Panc1 (cell line): ENCODE measurements at places on chromosomes 7 and 10.
A peak's percentile ranks its signal among the peaks of the same experiment; 100 is the strongest.

GRCh38 chr7:101921061-101921460 lies 103.6 kb downstream of the CUX1 start:
- DNase-seq = no peak

GRCh38 chr7:106840342-106840741 lies 24.7 kb upstream of the PIK3CG start:
- DNase-seq = no peak

- no peak for DNase-seq
Observed at GRCh38 chr7:3558400-3558799, 257.3 kb downstream of the SDK1 start.

GRCh38 chr7:150330211-150330885 lies 7.0 kb upstream of the ACTR3C start:
- no peak for DNase-seq

DNA sequence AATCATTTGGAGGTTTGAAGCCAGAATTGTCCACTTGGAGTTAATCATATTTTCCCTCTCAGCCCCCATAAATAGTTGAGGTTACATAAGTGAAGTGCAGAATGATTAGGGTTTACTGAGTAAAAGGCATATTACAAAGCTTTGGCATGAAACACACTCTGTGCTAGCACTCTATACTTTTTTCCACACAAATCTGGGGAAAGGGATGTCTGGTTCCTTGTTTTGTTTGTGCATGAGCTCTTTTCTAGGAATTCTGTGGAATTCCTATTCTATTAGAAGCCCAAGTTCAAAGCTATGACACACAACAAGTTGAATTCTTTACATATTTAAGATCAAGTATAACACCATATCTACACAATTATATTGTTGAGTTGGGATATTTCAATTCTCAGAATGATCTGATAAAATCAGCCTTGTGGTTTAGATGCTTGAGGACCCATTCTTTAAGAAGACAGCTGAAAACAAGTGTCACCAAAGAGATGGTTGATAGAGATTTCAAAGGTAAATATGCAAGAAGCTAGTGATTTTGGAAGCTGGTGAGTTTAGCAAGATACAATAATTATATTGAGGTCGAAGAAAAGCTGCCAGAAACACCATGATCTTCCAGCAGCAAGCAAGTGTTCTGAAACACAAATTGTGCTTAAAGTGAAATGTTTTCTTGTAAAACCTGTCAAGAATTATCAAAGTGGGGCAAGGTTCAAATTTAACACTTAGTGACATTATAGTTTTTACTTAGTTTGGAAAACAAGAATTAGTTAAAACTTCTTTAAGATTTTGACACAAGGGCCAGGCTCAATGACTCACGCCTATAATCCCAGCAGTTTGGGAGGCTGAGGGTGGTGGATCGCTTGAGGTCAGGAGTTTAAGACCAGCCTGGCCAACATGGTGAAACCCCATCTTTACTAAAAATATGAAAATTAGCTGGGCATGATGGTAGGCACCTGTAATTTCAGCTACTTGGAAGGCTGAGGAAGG lies 122.6 kb downstream of the INHBA start:
- no peak for DNase-seq

GRCh38 chr7:103773726-103774125 lies 215.7 kb downstream of the RELN start:
- DNase-seq = no peak

GRCh38 chr7:130961128-130961601 lies 227.2 kb upstream of the KLF14 start:
- no peak for DNase-seq

DNA sequence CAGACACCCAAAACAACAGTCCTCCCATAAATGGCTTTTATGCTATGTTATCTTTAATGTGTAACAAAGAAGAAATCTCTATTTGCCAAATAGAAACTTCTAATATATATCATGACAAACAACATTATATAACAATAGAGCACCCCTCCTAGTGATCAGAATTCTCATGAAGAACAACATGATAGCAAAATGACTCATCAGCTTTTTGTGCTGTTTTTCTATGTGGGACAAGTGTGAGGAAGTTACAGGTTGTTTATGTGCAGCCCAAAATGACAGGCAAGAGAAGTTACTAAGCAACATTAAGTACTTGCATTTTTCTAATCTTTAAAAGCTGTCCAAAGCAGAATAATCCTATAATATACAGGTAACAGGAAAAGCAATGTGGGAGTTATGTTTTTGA lies 7.7 kb downstream of the DGKB start:
- no peak for DNase-seq

- no peak for DNase-seq
Observed at GRCh38 chr10:93315246-93315645, 166.9 kb downstream of the MYOF start.

DNA sequence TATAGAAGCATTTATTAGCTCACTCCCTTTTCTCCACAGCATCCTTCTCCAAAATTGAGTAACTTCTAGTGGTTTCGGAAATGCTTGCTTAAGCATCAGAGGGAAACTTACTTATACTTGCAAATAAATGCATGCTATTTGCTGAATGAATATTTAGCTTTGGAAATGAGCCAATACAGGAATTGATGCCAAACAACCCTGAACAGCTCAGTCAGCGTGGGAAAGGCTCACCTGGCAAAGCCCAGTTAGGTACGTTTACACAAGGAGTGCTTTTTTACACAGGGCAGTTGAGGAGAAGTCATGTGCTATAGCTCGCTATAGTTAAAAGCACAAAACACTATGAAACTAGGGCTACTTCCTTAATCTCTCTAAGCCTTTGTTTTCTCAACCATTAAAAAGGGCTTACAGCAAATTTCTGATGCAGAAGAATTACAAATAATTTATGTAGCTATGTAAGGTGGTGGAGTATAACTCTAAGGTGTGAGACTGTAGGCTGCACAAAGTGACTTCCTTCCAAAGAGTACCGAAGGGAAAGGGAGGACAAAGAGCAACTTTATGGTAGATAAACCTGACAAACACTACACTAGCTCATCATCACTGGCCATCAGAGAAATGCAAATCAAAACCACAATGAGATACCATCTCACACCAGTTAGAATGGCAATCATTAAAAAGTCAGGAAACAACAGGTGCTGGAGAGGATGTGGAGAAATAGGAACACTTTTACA lies 498.2 kb downstream of the PHTF2 start:
- DNase-seq = no peak

GRCh38 chr10:11610826-11611247 lies 613 bp downstream of the USP6NL start:
- DNase-seq = no peak

- no peak for DNase-seq
Observed at GRCh38 chr10:113857210-113857609, 2.7 kb downstream of the NHLRC2 start.

DNA sequence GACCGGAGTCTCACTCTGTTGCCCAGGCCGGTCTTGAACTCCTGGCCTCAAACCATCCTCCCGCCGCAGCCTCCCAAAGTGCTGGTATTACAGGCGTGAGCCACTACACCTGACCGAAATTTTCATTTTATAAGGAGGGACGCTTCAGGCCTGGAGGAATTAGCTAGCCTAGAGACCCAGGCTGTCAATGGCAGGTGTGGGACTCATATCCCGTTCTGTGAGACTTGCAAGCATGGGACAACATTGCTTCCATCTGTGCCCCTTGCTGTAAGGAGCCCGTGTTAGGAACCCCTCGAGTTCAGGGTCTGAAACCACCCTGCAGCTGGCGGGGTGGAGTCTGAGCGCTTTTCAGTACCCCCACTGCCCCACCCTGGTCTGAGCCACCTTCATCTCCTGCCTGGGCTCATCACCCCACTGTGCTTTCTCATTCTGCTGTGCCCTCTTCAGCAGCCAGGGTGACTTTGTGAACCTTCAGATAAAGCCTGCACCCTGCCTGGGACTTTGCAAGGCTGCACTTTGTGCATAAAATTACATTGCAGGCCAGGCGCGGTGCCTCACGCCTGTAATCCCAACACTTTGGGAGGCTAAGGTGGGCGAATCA lies 1.3 kb upstream of the DAGLB start:
- DNase-seq = no peak

DNA sequence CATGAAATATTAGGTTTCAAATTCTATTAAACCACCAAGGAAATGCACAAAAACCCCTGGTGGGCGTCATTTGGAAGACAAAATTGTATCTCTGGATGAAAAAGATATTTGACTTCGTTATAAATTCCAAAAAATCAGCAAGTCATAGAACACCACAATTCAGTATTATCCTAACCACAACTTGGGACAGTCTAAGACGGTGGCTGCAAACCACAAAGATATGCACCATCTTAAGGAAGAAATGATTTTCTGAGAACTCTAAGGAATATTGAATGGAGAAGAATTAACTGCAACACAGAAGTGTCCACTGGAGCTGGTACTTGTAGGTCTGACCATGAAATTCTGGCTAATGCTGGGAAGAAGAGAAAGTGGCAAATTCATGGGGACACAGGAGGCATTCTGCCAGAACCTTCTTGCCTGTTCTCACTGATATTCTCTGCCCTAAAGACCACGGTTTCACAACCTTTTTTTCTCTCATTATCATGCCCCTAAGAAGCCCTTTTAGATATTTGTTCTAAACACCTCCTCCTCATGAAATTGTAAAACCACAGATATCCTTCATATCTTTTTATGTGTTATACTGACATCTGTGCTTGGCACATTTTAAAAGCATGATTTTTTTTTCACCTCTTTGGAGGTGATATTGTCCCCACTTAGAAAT lies 92.9 kb downstream of the SFMBT2 start:
- no peak for DNase-seq

DNA sequence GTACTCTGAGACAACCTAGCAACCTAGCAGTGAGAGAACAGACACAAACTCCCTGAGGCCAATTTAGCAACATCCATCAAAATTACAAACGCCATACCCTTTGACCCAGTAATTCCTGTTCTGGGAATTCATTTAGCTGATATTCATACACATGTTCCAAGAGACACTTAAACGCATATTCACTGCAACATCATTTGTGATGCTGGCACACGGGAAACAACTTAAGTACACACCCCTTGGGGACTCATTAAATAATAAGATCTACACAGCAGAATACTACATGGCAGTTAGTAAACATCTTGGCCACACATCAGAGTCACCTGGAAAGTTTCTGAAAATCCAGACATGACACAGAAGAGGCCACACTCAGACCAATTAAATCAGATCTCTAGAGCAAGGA lies 17.6 kb downstream of the NUDCD3 start:
- no peak for DNase-seq

- DNase-seq = no peak
Observed at GRCh38 chr7:156155988-156156733, 343.9 kb upstream of the SHH start.

DNA sequence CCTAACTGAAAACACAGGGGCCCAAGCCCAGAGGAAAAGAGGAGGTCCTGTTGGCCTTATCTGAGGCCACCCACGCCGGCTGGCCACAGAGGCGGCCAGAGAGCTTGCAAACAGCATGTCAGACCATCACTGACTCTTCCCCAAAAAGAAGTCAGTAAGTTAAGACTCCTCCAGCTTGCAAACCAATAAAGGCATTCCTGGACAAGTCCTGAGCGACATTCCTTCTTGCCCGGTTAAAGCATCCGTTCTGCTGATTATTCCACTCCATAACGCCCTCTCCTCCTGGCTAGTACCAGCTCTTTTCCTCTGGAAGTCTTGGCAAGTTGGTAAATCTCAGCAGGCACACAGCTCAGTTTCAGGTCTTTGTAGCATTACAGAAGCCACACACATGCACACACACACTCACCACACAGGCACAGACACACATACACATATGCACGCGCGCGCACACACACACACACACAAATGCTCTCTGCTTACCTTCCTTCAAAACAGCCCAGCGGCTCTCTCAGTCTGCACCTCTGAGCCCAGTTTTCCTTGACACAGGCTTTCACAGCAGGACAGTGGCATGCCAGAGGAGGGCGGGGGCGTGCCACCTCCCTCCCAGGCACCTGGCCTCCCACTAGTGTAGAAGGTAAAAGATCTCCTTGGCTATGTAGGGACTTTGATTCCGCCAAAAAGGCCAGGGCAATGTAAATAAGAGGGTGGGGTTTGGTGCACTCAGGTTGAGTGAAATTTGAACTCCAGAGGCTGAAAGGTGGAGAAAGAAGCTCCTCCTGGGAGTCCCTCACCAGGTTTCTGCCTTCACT lies 201.4 kb downstream of the TNS3 start:
- DNase-seq = no peak

- DNase-seq = no peak
Observed at GRCh38 chr7:134254311-134254710, 62.4 kb downstream of the SLC35B4 start.

DNA sequence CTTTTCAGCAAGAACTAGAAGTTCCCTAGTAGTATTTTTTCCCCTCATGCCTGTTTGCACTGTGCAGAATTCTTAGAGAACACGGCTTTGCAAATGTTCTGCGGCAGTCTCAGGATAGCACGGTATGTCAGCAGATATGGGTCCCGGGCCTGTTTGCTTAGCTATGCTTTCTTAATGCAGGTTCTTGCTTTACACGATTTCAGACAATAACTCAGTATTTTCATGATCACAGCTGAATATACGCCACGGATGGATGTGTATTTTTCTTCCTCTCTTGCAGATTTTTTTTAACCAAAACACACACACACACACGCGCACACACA lies 137.3 kb downstream of the HECW1 start:
- no peak for DNase-seq

- no peak for DNase-seq
Observed at GRCh38 chr10:51371743-51372142, 297.5 kb downstream of the PRKG1 start.

GRCh38 chr10:74786126-74786525 lies 40.3 kb upstream of the KAT6B start:
- DNase-seq = no peak

- DNase-seq = no peak
Observed at GRCh38 chr7:28688651-28689050, 269.5 kb downstream of the TRIL start.

DNA sequence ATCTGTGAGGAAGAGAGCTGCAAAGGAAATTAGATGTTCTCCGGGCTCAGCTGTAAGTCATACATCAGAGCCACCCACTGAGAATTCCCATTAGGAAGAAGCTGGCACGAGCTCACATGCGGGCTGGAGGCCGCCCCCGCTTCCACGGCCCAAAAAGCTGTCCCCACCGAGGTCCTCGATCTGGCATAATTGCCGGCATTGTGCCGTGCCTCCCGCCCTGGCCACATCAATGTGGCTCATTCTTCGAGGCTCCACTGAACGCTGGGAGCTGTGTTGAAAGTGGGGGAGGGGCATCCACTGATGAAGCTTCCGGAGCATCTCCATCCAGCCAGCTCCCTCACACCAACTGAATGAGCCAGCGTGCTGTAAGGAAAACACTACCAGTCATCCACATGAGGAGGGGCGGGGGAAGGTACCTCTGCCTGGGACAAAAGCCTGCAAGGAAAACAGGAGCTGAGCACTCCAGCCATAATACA lies 173.1 kb downstream of the PTPRN2 start:
- no peak for DNase-seq

- no peak for DNase-seq
Observed at GRCh38 chr10:113038183-113038582, 88.1 kb downstream of the TCF7L2 start.

- DNase-seq = no peak
Observed at GRCh38 chr10:62815381-62816075, 638 bp downstream of the EGR2 start.

- DNase-seq = no peak
Observed at GRCh38 chr10:86824151-86824550, 67.7 kb downstream of the BMPR1A start.

GRCh38 chr10:110138197-110138812 lies 69.1 kb upstream of the MXI1 start:
- peak; percentile 18 for DNase-seq
